ENCODE measurements at places on chromosomes 7 and 10. TPM values are rescaled to one million over a fixed set of nuclear protein-coding genes. Genes with fewer than 3 reads are reported as not detected.

Gene CALY
- total RNA-seq, result not detected

Gene TRRAP
- total RNA-seq, result 35.7 TPM

Gene COL1A2
- 3,050 TPM for total RNA-seq

DNA sequence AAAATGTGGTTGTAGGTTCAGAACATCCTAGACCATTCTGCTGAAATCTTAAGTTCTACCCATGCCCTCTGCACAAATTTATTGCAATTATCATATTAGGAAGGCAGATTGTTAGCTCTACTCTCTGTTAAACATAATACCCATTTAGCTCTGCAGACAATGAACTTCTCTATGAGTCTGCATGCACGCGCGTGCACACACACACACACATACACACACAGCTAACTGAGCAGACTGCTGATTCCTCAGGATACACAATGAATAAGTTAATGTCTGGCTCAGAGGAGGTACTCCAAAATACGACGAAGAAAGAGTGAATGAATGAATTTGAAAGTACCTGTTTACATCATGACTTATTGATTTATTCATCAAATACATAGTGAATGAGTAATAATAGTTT, 276.2 kb upstream of the SORCS1 start:
- no peak overlapping the region for H3K4me3 ChIP-seq
- no peaks in the 10 kb centered on the region for H3K4me1 ChIP-seq
- H3K27me3 ChIP-seq, result no peaks in the 10 kb centered on the region
- no peaks in the 10 kb centered on the region for H3K36me3 ChIP-seq
- H3K27ac ChIP-seq, result no peak overlapping the region
- no peak for DNase-seq

GRCh38 chr7:128783143-128783861, 7.7 kb upstream of the OPN1SW start:
- no peak overlapping the region for H3K27ac ChIP-seq
- peak; percentile 63 for DNase-seq
- H3K4me1 ChIP-seq, result no peaks in the 10 kb centered on the region
- H3K36me3 ChIP-seq, result no peaks in the 10 kb centered on the region
- no peak overlapping the region for H3K4me3 ChIP-seq

DNA sequence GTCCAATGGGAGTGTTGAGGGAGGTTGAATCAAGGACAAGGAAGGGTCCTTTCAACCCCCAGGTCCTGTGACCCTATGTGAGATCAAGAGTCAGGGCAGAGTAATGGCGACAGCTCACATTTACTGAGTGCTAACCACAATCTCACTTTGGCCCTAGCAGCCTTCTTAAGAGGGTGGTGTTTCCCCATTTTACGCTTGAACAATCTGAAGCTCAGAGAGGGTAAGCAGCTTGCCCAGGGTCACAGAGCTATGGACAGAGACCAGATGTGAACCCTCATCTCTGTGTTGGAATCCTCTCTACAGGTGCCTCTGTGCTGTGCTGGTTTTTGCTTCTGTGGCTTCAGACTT, 102.0 kb downstream of the GRK5 start:
- no peak for DNase-seq
- no peak overlapping the region for H3K4me3 ChIP-seq
- no peak overlapping the region for H3K27ac ChIP-seq
- peaks cover 43% of the 10 kb centered on the region for H3K4me1 ChIP-seq

DNA sequence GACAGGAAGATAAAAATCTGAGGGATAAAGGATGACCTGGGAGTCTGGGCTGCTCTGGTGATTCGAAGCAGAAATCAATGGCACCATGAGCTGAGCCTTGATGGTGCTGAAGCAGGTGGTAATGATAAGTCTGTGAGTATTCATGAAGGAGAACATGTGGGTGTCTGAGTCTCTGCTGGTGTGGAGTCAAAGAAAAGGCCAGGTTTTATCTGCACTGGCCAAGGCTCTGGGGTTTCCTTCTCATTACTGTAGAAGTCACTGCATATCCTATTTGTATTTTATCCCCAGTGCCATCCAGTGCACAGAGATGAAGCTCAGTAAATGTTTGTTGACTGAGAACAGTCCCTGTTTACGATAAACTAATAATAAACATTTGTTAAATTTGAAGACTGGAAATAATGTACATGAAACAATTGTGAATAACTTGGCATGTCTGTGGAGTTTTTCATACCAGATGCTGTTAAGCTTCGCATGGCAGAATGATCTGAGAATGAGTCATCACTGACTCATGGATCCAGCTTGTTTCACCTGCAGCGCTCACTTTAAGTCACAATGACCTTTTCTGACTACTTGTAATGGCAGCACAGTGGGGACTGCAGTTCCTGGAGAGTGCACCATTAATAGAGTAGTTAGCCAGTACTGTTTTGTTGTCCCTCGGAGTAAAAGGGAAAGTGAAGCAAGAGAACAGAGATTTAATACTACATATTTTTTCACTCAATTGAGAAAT, 538.5 kb downstream of the HTR7 start:
- H3K27me3 ChIP-seq, result no peaks in the 10 kb centered on the region
- H3K4me3 ChIP-seq, result no peak overlapping the region
- no peak overlapping the region for H3K27ac ChIP-seq

DNA sequence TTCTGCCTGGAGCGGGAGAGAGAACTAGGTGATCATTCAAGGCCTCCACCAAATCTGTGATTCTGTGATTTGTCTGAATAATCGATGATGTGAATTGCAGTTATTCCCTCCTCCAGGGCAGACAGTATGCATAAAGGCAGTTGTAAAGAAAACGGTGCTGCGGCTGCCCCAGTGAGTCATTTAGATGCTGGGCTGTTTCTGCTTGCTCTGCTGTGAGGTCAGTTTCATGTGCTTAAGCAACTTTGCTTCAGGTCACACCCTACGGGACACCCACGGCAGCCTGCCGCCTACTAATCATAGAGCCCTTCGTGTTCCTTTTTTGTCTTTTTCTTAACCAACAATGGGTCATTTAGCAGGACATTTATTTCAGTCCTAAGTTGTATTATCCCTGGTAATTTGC, 158.1 kb upstream of the PITRM1 start:
- no peak overlapping the region for H3K27ac ChIP-seq
- H3K27me3 ChIP-seq, result no peaks in the 10 kb centered on the region
